ENCODE measurements at places on chromosomes 1 and 21.

- DNase-seq: no peak
These were observed 44.0 kb downstream of the OR10J1 start for GRCh38 chr1:159483501-159483900.

GRCh38 chr1:22080191-22080590, 27.7 kb downstream of the CDC42 start:
- no peak for DNase-seq

DNA sequence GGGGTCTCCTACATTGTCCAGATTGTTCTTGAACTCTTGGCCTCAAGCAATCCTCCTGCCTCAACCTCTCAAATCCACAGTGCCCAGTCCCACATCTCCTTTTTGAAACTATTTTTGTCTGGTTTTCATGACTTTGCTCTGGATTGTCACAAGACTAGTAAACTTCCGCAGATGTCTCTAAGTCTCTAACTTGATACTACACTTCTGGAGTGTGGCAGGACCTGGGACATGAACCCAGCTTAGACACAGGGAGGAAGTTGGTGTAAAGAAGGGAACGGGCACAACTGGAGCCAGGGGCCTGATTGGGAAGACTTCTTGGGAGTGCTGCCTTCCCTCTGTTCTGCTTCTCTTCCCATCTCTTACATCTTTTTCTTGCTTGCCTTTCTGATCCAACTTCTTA, 16.2 kb upstream of the DISC1 start:
- DNase-seq: no peak

GRCh38 chr1:53552981-53553733, 94.0 kb downstream of the DMRTB1 start:
- no peak for DNase-seq

DNA sequence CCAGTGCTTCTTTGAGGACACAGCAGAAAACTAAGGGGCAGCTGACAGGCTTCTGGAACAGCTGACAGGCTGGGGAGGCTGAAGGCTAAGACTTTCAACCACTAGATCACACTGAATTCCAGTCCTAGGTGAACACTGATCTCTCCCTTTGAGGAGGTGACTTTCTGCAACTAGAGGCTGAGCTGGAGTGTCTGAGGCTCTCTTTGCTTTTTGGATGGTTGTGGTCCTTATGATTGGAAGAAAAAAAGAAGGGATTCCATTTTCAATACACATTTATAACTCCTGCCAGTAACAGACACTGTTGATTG, 1.4 kb downstream of the IL6R start:
- DNase-seq: no peak

DNA sequence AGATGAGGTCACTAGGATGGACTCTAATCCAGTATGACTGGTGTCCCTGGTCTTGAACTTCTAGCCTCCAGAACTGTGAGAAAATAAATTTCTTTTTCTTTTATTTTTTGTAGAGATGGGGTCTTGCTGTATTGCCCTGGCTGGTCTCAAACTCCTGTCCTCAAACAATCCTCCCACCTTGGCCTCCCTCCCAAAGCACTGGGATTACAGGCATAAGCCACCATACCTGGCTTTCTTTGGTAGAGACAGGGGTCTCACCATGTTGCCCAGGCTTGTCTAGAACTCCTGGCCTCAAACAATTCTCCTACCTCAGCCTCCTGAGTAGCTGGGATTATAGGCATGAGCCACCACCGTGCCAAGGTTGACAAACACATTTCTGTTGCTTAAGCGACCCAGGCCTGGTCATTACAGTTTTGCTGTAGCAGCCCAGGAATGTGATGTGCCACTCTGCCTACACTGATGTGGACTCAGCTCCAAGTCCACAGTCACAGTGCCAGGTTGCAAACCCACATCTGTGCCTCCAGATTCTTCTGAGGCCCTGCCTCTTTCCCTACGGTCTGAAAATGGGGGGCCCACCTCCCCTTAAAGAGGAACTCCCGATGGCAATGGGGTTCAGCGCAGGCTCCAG, 15.9 kb downstream of the PYCR2 start:
- no peak for DNase-seq

DNA sequence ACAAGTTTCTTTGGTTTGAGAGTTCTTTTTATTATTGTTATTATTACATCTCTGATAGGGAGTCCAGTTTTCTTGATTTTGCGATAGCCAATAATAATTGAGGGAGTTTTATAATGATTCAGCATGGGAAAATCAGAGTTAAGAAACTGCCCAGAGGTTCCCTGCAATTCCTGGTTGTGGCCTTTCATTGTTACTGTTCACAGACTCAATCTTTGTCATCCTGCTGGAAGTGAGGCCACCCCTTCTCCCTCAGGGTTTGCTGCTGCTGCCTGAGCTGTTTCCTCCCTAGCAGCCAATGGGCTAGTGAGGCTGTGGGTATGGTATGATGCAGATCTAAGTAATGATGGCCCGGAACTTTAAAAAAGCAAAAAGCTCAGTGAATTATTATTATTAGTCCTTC, 50.2 kb upstream of the TACSTD2 start:
- DNase-seq: no peak

GRCh38 chr21:38067086-38067739, 151.0 kb upstream of the KCNJ6 start:
- no peak for DNase-seq

- DNase-seq: no peak
These were observed 9.5 kb upstream of the A3GALT2 start for GRCh38 chr1:33330361-33330890.

GRCh38 chr1:228978484-228979324, 243.4 kb downstream of the RHOU start:
- DNase-seq: no peak

- no peak for DNase-seq
These were observed 255.7 kb downstream of the COL11A1 start for GRCh38 chr1:102852613-102853012.

DNA sequence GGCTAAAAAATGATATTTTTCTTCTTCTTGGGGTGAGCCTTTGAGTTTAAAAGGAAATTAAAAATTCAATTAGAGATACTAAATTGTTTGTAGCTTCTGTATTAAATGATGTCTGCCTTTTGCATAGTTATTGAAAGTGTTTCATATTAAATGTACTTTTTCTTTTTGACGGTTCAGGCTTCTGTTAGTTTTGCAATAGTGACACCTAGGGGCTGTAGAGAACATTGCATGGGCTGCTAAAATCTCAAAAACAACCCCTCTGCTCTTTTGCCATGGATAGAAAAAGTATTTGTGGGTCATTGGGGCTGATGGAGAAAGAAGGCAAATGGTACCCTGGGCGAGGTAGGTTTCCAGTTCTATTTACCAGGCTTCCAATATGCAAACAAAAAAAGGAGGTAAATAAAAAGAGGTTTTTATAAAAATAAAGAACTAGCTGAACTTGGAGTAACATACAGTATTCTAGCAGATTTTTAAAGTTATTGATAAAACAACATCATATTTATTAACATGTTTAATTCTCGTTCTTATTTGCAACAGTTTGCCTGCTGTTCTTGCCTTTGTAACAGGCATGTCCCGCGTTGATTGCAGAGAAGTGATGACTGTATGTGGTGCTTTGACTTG, 115.4 kb upstream of the HOOK1 start:
- DNase-seq: no peak

DNA sequence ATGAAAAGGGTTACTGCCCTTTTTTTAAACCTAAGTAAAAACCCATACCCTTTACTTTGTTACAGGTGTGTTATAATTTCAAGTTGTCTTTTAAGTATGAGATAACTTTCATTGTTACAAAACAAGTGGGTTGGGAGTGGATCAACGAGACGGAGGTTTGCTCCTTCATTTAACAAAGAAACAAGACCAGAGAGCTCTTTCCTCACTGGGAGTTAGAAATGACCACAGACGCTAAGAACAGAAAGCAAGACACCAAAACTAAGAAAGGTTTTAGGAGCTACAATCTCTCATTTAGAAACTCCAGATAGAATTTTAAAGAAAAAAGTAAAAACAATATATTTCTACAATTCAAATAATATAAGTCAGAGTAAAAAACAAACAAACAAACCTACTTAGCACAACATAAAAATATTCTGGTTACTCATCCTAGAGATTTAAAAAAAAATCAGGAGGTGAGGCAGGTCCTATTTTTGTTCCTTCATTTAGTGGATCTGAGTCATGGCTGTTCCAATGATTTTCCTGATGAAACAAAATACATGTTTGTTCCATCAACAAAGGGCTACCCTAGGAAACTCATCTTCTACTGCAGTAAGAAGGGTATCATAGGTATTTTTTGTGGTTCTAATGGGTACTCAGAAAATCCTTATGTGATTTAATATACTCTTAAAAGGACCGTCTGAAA, 33.0 kb downstream of the APP start:
- no peak for DNase-seq

GRCh38 chr1:154583773-154584172, 16.2 kb downstream of the CHRNB2 start:
- DNase-seq: no peak

GRCh38 chr1:44604157-44604955, 69.9 kb downstream of the TMEM53 start:
- DNase-seq: no peak

GRCh38 chr1:83559129-83559840, 439.6 kb downstream of the TTLL7 start:
- DNase-seq: no peak

All from AG04450 (cell line).